ENCODE measurements at places on chromosomes 11 and 22. TPM values are rescaled to one million over a fixed set of nuclear protein-coding genes. Genes with fewer than 3 reads are reported as not detected.

DNA sequence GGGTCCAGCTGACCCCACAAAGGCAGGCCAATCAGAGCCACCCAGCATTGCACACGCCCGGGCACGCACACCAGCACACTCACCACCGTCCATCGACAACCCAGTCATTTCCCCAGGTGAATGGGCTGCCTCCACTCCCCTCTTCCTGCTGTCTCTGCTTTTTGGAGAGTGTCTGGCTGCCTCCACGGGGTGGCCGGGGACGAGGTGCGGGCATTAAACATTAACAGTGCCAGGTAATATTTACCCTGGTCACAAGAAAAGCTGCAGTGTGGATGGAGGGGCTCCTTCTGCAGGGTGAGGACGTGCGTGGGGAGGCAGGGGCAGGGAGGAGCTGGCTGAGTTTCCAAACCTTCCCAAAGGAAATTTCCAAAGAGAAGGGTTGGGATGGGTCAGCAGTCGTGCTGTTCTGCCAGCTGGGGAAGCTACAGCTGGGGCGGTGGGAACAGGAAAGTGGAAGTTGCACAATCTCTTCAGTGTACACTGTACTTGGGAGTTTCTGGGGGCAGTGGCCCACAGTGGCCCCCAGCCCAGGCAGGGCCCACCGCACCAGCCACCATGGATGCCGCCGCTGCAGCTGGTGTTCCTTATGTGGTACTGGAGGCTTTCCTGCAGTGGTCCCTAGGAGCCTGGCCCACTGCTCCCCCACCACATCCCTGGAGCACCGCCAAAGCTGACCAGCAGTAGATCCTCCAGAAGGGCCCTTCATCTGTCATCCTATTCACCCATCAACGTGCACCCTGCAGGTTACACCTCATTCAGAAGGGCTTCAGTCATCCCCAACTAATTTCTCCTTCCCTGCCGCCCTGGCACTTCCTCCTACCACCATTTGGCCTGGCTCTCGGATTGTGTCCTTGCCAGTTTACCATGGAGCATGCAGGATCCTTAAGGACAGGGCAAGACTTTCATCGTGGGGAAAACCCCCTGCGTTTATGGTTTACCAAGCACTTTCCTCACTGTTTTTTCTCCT lies at the start of gene FXYD2:
TSS of gene FXYD2 (minus strand) at position 174 of the 967 bp plus-strand sequence. CDS start at position 108, 66 bp downstream.
- no peaks in the 10 kb centered on the region for H3K4me1 ChIP-seq
- no peak within 1 kb of the TSS for H3K4me3 ChIP-seq
- H3K27ac ChIP-seq: peak within 1 kb of the TSS; percentile 73
- H3K27me3 ChIP-seq: no peaks in the 10 kb centered on the region
- H3K36me3 ChIP-seq: no peaks in the 10 kb centered on the region

DNA sequence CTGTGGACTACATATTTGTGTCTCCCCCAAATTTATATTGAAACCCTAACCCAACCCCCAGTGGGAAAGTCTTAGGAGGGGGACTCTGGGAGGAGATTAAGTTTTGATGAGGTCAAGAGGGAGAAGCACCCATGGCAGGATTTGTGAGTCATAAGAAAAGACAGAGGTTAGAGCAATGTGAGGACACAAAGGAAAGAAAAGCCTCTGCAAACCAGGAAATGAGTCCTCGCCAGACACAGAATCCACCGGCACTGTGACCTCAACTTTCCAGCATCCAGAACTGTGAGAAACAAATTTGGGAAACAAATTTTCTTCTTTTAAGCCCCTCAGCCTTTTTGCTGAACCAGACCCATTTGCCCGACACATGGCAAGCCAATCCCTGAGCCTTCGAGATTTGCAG lies 397.0 kb downstream of the NTM start:
- no peak overlapping the region for H3K4me3 ChIP-seq
- H3K4me1 ChIP-seq: no peaks in the 10 kb centered on the region
- H3K36me3 ChIP-seq: no peaks in the 10 kb centered on the region
- no peaks in the 10 kb centered on the region for H3K27me3 ChIP-seq
- DNase-seq: no peak

Gene SLC43A3
- total RNA-seq: 31.7 TPM

- DNase-seq: no peak
- no peaks in the 10 kb centered on the region for H3K36me3 ChIP-seq
- peaks cover 22% of the 10 kb centered on the region for H3K27me3 ChIP-seq
- no peak overlapping the region for H3K27ac ChIP-seq
- no peaks in the 10 kb centered on the region for H3K4me1 ChIP-seq
- no peak overlapping the region for H3K4me3 ChIP-seq
Observed at GRCh38 chr11:64715756-64716472, 7.1 kb downstream of the NRXN2 start.

- H3K4me3 ChIP-seq: peak overlapping the region; percentile 70
- DNase-seq: peak; percentile 62
- H3K4me1 ChIP-seq: no peaks in the 10 kb centered on the region
- H3K36me3 ChIP-seq: peaks cover 8% of the 10 kb centered on the region
- H3K27me3 ChIP-seq: no peaks in the 10 kb centered on the region
- peak overlapping the region; percentile 77 for H3K27ac ChIP-seq
Observed at GRCh38 chr11:66479394-66480116, 679 bp upstream of the DPP3 start.

Data from right atrium auricular region (tissue), 2 donors.